ENCODE measurements at places on chromosomes 5 and 9.

- no peak for DNase-seq
These were observed 213.4 kb downstream of the PRR16 start for GRCh38 chr5:120677481-120677880.

DNA sequence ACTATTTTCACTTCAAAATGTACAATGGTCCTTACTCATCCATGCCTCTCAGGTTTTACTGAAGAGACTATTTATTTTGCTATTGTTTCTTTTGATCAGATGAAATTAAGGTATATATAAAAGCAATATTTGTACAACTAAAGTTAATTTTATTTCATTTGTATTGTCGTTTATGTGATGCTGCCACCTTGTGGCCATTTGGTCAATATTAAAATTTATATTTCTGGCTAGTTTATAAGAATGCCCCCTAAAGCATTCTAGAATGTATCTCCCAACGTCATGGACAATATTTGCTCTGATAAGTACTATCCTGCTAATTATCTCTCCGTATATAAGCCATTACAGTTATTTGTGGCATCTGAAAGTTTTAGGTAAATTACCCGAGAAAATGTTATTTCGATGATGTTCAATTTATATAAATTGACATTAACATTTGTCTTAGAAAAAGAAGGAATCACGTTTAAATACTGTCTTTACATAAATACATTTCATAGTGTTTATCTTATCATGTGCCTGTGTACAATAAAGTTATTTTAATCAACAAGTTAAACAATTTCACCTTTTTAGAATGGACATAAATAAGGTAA, 680.0 kb downstream of the TAF11L14 start:
- no peak for DNase-seq

DNA sequence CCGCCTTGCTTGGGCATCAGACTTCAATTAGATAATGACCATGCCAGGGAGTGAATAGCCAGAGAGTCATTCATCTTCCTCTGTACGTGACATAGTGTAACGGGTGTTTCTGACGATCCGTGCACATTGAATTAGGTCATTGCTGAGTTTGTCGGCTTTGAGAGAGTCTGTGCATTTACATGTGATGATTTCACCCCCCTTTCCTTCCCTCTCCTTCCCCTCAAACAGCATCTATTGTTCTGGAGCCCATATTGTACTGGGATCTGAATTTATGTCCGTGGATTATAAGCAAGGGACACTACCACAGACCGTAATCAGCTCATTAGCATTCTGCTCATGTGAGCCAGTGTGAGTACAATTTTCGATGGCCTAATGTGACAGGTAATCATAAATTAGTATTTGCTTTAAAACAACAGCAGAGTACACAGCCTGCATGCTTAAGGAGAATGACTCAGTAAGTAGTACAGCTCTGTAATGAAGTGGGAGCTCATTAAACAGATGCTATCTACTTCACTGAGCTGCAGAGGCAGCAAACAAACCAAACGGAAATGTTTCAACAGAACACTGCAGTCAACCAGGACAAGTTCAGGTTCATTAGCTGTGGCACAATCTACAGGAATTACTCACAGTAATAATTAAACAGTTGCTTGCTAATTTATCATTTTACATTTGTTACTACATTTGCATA, 302.1 kb downstream of the CSNK1G3 start:
- DNase-seq = no peak

DNA sequence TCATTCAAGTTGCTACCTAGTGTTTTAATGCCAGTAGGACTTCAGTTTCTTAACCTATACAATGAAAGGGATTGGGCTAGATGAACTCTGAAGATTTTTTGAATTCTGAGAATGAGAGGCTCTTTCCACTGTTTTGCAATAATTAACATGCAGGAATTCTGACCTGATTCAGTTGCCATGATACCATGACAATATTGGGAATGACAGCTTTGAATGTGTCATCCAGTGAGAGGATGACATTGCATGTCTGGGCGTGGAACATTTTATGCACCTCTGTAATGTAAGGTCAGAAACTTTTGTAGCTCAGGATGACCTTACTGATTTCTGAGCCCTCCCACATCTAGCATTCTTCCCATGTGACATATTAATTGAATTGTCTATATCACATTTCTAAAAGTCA, 30.6 kb upstream of the SPINK5 start:
- DNase-seq = no peak

All from stimulated activated CD8-positive, alpha-beta memory T cell treated with anti-CD3 and anti-CD28 coated beads, Interleukin-15, amount 100 ng/mL, for 48 hours (primary cell).